ENCODE measurements at places on chromosomes 7 and 10. TPM values are rescaled to one million over a fixed set of nuclear protein-coding genes. Genes with fewer than 3 reads are reported as not detected.

TMEM229A gene
- total RNA-seq: 2.1 TPM

NKX2-3 gene
- total RNA-seq: not detected

THSD7A gene
- 3.1 TPM for total RNA-seq

CPXM2 gene
- total RNA-seq: 2.1 TPM
